ENCODE measurements at places on chromosomes 5 and 9.

- no peak for DNase-seq
Measured at GRCh38 chr9:38394416-38394815, 1.9 kb downstream of the ALDH1B1 start.

DNA sequence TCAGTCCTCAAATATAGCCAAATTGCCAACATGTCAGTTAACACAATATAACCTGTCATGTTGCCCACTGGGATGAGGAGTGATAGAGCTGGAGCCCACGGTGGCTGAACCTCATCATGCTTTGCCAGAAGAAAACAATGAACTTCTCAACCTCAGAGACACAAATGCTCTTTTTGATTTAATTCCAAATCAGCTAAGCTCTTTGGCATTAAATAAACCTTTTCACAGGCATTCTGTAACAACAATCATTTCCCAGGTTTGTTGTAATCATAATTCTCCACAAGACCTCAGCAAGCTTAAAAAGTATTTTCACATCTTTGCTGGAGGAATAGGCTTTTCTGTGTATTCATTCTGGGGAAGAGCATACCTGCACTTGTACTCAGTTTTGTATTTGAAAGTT lies 830.9 kb downstream of the MAT2B start:
- no peak for DNase-seq

- no peak for DNase-seq
Measured at GRCh38 chr5:93076096-93076495, 504.9 kb downstream of the NR2F1-AS1 start.

- no peak for DNase-seq
Measured at GRCh38 chr5:6729386-6730310, 16.4 kb downstream of the TENT4A start.

GRCh38 chr5:135073761-135074345 lies 39.8 kb upstream of the PITX1 start:
- DNase-seq, result no peak

- DNase-seq, result no peak
Measured at GRCh38 chr5:1318659-1319251, 23.9 kb upstream of the TERT start.
